Osteocyte (in vitro differentiated cells): ENCODE measurements at places on chromosomes 1 and 21.
A peak's percentile ranks its signal among the peaks of the same experiment; 100 is the strongest.

DNA sequence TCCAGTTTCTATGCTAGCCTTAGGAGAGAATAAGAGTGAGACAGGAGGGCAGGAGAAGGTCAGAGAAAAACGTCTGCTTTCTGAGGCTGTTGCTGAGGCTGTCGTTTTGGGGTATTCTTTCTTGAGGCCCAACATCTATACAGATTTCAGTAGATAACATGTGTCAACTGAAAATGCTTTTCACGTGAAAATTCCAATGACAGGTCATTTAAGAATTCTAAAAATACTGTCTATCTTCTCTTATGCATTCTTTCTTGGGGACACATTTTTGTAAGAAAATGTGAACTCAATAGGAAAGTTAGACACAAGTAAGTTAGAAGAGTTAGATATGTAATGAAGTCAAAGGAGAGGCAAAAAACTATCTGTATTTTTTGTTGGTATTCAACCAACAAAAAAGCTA is 150.8 kb downstream of the TGFB2 start:
- no peak for DNase-seq

- DNase-seq: no peak
Measured at GRCh38 chr1:212479188-212479587, 46.5 kb downstream of the NENF start.

- no peak for DNase-seq
Measured at GRCh38 chr1:169201084-169201619, 94.7 kb downstream of the ATP1B1 start.

DNA sequence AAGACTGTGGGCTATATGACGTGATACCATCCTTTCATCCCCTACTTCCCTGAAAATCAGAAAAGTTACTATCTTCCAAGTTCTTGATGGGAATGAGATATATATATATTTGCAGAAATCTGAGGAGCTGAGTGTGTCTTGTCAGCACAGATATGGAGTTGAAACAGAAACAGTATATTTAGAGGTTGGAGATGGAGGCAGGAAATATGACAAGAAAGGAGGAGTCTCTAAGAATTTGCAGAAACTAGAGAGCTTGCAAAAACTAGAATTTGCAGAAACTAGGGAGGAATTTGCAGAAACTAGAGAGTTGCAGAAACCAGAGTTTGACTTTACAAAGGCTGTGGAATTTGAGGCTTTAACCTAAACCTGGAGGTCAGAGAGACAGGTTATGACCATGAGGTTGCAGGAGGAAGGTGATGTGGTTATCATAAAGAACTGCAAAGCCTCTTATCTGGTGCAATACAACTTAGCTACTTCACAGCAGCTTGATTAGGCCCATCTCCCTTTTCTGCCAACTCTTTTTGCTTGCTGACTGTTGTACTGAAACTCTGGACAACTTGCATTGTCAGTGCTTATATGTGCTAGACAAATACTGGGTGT is 22.3 kb downstream of the XCL2 start:
- DNase-seq: no peak

DNA sequence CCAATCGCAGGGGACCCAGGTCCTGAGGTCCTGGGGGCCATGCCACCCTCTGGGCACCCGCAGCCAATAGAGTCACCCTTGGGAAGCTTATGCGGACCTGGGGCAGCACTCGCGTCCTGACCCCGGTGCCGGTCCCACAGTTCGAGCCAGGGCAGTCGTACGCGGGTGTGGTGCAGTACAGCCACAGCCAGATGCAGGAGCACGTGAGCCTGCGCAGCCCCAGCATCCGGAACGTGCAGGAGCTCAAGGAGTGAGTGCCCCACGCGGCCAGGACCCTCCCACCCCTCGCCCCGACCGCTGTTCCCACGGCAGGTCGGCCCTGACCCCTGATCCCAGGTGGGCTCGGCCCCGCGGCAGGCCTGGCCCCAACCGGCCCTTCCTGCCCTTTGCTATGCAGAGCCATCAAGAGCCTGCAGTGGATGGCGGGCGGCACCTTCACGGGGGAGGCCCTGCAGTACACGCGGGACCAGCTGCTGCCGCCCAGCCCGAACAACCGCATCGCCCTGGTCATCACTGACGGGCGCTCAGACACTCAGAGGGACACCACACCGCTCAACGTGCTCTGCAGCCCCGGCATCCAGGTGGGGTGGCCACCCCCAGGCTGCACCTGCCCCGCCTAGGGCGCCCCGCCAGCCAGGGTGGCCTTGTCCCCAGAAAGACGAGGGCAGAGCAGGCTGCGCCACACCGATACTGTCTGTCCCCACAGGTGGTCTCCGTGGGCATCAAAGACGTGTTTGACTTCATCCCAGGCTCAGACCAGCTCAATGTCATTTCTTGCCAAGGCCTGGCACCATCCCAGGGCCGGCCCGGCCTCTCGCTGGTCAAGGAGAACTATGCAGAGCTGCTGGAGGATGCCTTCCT is 20.5 kb downstream of the COL6A1 start:
- peak; percentile 84 for DNase-seq

GRCh38 chr1:118659646-118660045 is 328.5 kb downstream of the TBX15 start:
- no peak for DNase-seq

DNA sequence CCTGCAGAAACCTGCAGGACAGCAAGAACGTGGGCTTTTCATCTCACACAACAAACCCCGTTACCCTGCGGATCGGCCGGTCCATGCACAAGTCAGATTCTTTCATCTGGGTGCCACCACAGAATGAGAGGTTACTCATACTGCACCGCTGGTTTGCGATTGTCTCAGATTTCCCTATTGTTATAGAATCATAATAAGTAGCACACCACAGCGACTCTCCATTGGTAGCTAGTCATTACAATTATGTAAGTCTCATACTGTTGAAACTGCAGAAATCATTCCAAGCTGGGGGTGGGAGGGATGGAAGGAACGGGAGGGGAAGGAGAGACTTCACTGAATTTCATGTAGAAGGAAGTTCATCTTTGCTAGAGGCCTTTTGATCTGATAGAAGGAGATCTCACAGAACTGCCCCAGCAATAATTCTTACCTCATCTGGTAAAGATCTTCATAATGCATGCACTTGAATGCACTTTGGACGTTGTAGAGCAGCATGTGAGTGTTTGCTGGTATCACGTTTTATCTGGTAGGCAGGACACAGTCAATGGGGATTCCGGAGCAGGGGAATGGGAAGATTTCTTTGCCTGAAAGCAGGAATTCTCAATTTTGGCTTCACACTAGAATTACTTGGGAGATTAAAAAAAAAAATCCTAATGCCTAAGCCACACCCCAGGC is 221.1 kb downstream of the KIF26B start:
- no peak for DNase-seq

DNA sequence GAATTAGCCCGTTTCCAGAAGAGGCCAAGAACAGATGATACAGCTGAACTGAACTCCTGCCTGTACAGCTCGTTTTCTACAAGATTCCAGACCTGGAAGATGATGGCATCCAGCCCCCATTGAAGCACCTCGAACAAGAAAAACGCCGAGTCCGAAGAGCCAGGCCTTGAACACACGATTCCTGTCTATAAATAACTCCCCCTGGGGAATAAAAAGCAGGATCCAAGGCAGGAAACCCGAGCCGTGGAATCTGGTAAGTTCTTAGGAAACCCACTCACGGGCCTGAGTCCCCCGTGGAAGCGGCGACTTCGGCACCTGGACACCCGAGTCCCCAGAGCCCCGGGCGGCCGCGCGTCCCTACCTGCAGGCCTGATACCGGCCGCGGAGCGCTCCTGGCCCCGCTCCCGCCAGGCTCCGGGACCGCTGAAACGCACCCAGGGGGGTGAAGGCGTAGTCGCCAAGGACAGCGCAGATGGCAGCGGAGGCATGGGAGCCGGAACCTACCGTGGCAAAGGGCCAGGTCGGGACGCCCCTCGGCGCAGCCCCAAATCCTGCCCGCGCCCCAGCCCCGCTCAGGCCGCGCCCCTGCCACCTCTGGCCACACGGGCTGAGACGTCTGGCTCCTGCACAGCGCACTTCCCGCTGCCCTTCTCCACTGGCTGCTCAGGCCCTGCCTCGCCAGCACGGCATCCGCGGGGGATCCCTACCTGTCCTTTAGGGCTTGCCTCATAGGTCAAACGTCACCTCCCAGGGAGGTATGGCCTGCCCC is 14.0 kb upstream of the HLCS start:
- no peak for DNase-seq

DNA sequence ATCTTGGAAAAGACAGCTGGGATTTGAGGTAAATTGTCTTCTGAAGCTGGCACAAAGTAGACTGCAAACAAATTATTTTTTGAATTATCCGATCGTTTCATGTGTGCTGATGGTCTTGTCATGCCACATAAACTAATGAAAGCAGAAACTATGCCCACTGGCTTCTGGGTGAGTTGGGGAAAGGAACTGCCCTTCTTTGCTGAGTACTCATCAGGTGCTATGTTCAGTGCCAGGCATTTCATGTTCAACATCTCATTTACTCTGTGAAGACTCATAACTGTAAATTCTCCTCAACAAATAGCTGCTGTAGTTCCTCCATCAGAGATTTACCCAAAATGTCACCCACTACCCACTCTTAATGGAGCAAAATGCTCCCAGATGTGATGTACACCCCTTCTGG is 1.2 kb downstream of the TRIT1 start:
- no peak for DNase-seq

DNA sequence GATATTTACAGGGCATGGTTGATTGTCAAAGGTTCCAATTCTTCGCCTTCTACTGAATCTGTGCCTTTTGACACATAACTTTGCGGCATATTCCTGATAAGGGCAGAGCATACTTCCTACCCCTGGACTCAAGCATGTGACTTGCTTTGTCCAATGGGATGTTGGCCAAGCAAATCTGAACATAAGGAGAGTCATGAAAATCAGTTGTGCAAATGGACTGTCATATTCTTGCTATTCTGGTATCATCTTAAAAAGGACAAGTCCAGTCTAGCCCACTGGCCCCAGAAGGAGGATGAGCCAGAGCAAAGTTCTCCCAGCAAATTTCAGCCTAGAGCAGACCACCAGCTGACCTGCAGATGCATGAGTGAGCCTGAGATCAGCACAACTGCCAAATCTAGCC is 41.0 kb upstream of the MUTYH start:
- DNase-seq: no peak

DNA sequence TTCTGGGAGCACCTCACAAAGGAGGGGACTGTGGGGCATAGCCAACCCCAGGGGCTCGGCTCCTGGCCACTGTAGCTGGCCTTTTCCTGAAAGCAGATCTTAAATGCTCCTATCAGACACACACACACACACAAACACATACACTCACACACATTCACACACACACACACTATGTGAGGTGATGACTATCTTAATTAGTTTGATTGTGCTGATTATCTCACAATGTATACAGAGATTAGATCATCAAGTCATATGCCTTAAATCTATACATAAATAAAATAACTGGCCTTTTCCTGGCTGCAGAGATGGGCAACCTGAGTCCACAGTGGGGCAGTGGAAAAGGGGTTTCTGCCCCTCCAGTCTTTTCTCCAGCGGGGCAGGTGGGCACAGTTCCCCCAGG is 27.1 kb downstream of the LGR6 start:
- DNase-seq: no peak

GRCh38 chr1:244089561-244089960 is 38.5 kb downstream of the ZBTB18 start:
- no peak for DNase-seq

DNA sequence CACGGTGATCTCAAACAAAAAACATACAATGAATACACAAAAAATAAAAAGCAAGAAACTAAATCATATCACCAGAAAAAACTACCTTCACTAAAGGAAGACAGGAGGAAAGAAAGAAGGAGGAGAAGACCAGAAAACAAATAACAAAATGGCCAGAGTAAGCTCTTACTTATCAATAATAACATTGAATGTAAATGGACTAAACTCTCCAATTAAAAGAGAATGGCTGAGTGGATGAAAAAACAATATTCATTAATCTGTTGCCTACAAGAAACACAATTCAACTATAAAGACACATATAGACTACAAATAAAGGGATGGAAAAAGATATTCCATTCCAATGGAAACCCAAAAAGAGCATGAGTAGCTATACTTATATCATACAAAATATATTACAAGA is 27.2 kb downstream of the LRIF1 start:
- DNase-seq: no peak

- no peak for DNase-seq
Measured at GRCh38 chr1:197440715-197441114, 172.7 kb downstream of the CRB1 start.

- no peak for DNase-seq
Measured at GRCh38 chr1:38241594-38242334, 195.2 kb upstream of the POU3F1 start.

DNA sequence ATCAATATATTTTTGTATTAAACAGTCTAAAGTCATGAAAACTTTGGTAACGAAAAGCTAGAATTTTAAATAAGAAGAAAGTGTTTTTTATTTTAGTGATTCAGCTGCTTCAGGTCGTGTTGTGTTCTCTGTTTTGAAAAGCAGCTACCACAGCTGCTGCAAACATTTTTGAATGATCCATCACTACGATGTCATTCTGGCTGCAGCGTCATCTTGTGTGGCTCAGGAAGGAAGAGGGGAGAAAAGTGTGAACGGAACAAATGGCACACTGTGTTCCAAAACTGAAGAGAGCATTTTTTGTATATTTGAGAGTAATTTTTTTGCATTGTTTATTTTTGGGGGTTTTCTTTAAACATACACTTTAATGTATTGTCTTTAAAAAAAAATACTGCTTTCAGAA is 323.0 kb upstream of the ADGRL2 start:
- no peak for DNase-seq

GRCh38 chr1:89286549-89287180 is 14.0 kb upstream of the GBP5 start:
- DNase-seq: no peak

- DNase-seq: no peak
Measured at GRCh38 chr1:200337831-200338230, 72.0 kb downstream of the ZNF281 start.

DNA sequence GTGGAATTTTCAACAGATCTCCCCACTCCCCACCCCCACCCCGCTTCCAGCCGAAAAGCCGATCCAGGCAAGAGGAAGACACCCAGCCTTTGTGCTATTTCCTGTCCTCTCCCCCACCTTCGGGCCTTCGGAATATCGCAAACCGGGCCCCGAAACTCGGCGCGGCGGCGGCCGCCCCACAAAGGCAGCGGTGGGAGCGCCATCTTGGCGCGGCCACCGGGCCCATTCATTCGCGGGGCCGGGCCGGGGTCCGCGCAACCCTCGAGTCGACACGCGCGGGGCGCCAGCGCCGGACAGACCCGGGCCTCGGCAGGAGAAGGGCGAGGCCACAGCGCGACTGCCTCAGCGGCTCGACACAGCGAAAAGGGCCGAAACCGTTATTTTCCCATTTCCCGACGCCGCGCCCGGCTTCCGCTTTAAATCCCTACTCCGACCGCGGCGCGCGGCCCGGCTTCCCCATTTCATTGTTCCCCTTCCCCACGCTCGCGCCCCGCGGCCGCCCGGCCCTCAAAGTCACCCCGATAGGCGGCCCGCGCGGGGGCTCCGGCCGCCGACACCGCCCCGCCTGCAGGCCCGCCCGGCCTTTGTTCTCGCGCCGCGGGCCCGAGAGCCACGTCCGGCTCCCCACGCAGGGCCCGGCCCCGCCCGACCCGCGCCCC is 911 bp downstream of the GNB1 start:
- no peak for DNase-seq

- no peak for DNase-seq
Measured at GRCh38 chr1:45880930-45881329, 77.5 kb downstream of the MAST2 start.

GRCh38 chr1:155889566-155889965 is 21.6 kb downstream of the RIT1 start:
- no peak for DNase-seq
